ENCODE measurements at places on chromosomes 1 and 21. TPM values are rescaled to one million over a fixed set of nuclear protein-coding genes. Genes with fewer than 3 reads are reported as not detected.

RPTN gene
- not detected for polyA plus RNA-seq

DNA sequence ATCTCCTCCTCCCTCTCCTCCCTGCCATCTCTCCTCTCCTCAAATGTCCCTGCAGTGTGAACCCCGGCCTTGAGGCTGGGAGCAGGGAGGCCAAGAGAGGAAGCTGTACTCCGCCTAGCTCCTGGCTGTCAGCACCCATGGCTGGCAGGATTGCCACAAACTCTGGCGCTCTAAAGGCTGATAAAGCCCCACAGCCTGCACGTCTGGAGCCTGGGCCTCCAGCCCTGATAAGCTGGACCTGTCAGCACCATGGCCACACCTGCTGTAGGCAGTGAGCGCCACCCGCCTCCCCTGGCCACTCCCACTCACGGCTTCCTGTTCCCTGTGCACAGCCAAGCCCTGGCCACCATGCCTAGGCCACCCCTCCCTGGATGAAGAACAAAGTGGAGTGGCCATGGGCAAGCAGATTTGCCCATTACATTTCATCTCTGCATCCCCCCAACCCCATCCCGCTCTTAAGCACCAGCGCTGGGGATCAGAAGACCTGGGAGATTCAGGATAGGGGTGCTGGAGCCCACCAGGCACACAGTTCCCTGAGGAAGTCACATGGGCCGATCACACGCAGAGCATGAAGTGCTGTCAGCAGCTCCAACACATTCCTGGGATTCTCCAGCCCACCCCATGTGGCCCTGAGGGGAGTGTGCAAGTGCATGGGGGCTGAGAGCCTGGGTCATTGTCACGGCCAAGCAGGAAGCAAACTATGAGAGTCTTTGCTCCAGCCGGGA lies 24.2 kb upstream of the NPPB start:
- no peak for DNase-seq

DNA sequence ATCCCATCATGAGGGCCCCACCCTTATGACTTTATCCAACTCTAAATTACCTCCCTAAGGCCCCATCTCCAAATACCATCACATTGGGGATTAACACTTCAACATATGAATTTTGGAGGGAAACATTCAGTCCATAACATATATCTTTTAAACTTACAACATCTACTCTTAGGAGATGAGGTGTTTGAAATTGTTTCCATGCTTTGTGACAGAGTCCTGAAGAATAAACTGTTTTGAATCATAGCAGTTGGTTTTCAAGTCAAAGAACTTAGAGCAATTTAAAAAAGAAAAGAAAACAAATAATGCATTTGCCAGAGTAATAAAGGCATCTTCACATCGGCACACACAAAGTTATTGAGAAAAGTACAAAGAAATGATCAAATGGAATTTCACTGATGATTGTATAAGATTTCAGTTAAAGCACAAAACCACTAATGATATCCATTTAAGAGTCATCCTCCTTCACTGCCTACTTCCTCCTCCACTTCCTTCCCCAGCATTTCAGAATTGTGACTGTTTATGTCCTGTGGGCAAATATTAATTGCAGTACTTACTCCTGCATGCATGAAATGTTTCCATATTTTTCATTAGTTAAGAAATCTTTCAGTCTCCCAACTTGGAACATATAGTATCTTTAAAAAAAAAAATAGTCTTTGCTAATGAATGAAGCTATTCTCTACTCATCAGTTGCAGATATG lies 202.0 kb downstream of the LRRC40 start:
- DNase-seq: no peak

DNA sequence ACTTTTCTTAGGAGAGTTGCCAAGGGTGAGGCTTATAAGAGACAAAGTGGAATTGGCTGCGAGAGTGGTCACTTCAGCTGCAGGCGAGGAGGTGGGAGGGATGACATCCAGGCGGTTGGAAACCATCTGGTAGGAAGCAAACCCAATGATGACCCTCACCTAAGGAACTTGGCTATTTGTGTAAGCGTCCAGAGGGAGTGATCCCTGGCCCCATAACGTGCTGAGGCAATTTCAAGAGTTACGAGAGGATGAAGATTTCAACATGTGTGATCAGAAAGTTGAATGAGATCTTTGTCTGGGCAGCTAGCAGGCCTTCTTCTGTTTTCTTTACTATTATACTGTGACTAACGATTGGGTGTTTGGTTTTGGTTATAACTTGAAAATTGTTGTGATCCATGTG lies 102.7 kb upstream of the VANGL1 start:
- DNase-seq: no peak

DNA sequence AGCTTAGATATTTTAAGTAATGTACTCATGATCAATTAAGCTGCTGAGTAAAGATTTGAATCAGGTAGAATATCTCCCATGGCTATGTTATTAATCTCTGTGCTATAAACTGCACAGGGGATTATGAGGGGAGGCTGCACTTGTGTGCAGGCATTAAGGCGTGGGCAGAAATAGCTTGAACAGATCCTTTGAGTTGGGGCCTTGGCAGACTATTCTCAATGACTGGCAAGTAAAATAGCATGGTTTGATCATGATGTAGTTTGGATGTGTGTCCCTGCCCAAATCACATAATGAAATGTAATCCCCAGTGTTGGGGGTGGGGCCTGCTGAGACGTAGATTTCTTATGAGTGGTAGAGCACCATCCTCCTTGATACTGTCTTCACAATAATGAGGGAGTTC lies 220.3 kb downstream of the PLPP3 start:
- no peak for DNase-seq
